ENCODE measurements at places on chromosomes 2 and 18. TPM values are rescaled to one million over a fixed set of nuclear protein-coding genes. Genes with fewer than 3 reads are reported as not detected.

GRCh38 chr2:86622519-86623042, 1.1 kb downstream of the RNF103 start:
- H3K27me3 ChIP-seq = no peaks in the 10 kb centered on the region
- DNase-seq = peak; percentile 57
- peaks cover 7% of the 10 kb centered on the region for H3K4me1 ChIP-seq
- peaks cover 4% of the 10 kb centered on the region for H3K36me3 ChIP-seq
- peak overlapping the region; percentile 100 for H3K27ac ChIP-seq

ACKR3 gene
- total RNA-seq = 15.1 TPM

GRCh38 chr2:71125506-71126294, 4.3 kb downstream of the MCEE start:
- no peak for DNase-seq
- H3K4me1 ChIP-seq = no peaks in the 10 kb centered on the region
- no peak overlapping the region for H3K27ac ChIP-seq
- peaks cover 5% of the 10 kb centered on the region for H3K36me3 ChIP-seq

M1AP gene
- 0.29 TPM for total RNA-seq

MYO1B gene
- 63.9 TPM for total RNA-seq

GRCh38 chr18:42459873-42460272, 504.8 kb downstream of the PIK3C3 start:
- no peaks in the 10 kb centered on the region for H3K4me1 ChIP-seq
- H3K36me3 ChIP-seq = no peaks in the 10 kb centered on the region
- H3K27me3 ChIP-seq = no peaks in the 10 kb centered on the region
- H3K27ac ChIP-seq = no peak overlapping the region

LRPPRC gene
- 61.6 TPM for total RNA-seq

DNA sequence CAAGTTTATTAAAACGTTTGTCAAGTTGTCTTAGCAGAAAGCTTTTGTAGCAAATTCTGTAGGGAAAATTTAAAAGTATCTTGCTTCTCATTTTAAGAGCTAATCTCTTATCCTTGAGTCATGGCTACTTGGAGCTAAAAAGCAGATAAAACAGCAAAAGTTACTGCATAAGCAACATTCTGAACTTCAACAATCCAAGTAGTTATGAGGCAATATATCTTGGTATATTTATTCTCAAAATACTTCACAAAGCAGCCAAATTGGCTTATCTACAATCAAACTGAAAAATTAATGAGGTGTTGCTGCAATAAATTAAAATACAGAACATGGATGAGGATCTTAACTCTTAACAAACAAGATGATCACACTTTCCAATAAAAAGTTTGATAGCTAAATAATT, 306.5 kb downstream of the PIEZO2 start:
- DNase-seq = no peak
- no peak overlapping the region for H3K27ac ChIP-seq
- no peaks in the 10 kb centered on the region for H3K4me1 ChIP-seq
- H3K4me3 ChIP-seq = no peak overlapping the region

HOXD12 gene
- total RNA-seq = not detected

GRCh38 chr2:24055750-24056149, 6.2 kb downstream of the FKBP1B start:
- no peak for DNase-seq
- no peaks in the 10 kb centered on the region for H3K4me1 ChIP-seq
- no peak overlapping the region for H3K4me3 ChIP-seq
- H3K27ac ChIP-seq = no peak overlapping the region

- no peak for DNase-seq
- H3K27me3 ChIP-seq = peaks cover 4% of the 10 kb centered on the region
- no peak overlapping the region for H3K4me3 ChIP-seq
- no peaks in the 10 kb centered on the region for H3K4me1 ChIP-seq
Observed at GRCh38 chr2:118168615-118169014, 80.3 kb downstream of the INSIG2 start.

LRRTM1 gene
- total RNA-seq = not detected

- H3K27me3 ChIP-seq = no peaks in the 10 kb centered on the region
- H3K4me3 ChIP-seq = peak within 1 kb of the TSS; percentile 77
- peak; percentile 67 for DNase-seq
- H3K27ac ChIP-seq = peak within 1 kb of the TSS; percentile 96
Observed at GRCh38 chr2:234496835-234497593, at the start of gene ARL4C. TSS of gene ARL4C (minus strand) at chr2:234497081. CDS start at chr2:234496586, 495 bp downstream.

DNA sequence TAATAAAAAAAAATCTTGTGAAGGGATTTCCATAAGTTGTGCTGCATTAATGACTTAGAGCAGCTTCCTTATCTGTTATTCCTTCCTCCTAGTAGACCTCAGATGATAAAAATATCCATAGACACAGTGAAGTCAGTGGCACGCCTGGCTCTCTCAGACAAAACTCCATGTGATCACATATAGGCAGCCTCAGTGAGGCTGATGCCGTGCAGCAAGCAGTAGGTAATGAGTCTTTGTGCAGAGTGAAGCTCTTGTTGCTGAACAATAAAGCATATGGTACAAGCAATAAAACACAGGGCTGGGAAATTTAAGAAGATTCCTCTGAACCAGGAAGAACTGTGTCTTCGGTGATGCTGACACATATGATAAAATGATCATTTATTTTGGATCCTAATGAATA, 102.7 kb downstream of the CSRNP3 start:
- H3K4me3 ChIP-seq = no peak overlapping the region
- H3K36me3 ChIP-seq = no peaks in the 10 kb centered on the region
- no peaks in the 10 kb centered on the region for H3K4me1 ChIP-seq
- no peak for DNase-seq
- no peak overlapping the region for H3K27ac ChIP-seq

PLGLB1 gene
- total RNA-seq = 6.0 TPM

GRCh38 chr2:26989156-26989555, 18.7 kb downstream of the MAPRE3 start:
- no peak overlapping the region for H3K4me3 ChIP-seq
- H3K4me1 ChIP-seq = no peaks in the 10 kb centered on the region
- H3K36me3 ChIP-seq = no peaks in the 10 kb centered on the region
- no peaks in the 10 kb centered on the region for H3K27me3 ChIP-seq

DNA sequence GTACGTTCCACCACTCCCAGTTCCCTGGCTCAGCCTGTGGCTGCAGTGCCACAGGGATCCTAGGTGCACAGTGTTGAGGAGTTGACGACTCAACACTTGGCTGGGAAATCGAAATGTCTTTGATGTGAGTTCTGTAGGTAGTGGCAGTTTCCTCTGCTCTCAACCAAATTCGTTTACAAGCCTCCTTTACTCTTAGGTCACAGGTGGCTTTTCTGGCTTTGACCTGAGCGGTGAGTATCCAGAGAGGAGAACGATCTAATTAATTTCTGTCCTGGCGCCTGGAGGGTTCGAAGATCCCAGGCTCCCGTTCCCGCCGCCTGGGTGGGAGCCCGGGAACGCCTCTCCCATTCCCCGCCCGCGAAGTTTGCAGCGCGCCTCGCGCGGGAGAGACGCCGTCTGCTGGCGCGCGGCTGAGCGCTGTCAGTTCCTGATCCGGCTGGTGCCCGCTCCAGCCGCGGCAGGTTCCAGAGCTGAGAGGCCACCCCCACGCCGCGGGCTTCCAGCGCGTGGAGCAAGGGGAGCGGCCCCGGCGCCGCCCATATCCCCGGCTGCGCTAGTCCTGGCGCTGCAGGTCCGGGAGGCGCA, at the start of gene LAMA3:
Gene LAMA3 (plus strand): TSS at position 423 of the 585 bp plus-strand sequence. CDS start 231 bp downstream, outside the sequence.
- H3K4me1 ChIP-seq = no peaks in the 10 kb centered on the region
- DNase-seq = peak; percentile 76
- peak within 1 kb of the TSS; percentile 82 for H3K4me3 ChIP-seq
- no peaks in the 10 kb centered on the region for H3K36me3 ChIP-seq
- peak within 1 kb of the TSS; percentile 66 for H3K27ac ChIP-seq

EFEMP1 gene
- total RNA-seq = 186 TPM

DNA sequence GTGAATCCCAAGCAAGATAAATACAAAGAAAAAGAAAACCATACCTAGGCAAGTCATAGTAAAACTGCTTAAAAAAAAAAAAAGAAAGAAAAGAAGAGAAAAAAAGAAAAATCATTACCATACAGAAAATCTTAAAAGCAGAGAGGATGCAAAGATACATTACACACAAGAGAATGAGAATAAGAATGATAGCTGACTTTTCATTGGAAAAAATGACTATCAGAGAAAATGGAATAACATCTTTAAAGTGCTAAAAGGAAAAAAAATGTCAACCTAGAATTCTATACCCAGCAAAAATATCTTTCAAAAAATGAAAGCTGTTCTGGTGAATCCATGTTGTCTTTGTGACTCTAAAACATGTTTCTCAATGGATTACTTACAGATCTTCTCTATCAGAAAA, 66.2 kb downstream of the REEP1 start:
- no peak for DNase-seq
- no peaks in the 10 kb centered on the region for H3K36me3 ChIP-seq
- no peak overlapping the region for H3K4me3 ChIP-seq
- H3K27me3 ChIP-seq = no peaks in the 10 kb centered on the region
- H3K4me1 ChIP-seq = no peaks in the 10 kb centered on the region
- H3K27ac ChIP-seq = no peak overlapping the region

ANO7 gene
- 0.98 TPM for total RNA-seq

DNA sequence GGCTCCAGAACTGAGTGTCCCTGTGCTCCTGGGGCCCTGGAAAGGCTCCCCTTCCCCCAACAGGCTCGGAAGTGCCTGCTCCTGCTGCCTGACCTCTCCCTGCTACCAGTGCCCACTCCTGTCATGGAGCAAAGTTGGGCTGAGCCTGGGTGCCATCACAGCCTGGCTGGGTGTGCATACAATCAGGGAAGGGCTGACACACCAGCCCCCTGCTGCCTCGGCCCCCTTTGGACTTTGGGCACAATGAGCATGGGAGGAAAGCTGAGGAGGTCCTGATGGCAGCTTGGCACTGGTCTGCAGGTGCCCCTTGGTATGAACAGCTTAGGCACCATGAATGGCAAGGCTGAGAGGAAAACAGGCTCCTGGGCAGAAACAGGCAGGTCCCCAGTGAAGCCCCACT, 405.0 kb downstream of the PID1 start:
- H3K4me3 ChIP-seq = no peak overlapping the region
- no peaks in the 10 kb centered on the region for H3K36me3 ChIP-seq
- no peaks in the 10 kb centered on the region for H3K4me1 ChIP-seq
- no peaks in the 10 kb centered on the region for H3K27me3 ChIP-seq

FIGLA gene
- total RNA-seq = not detected

DNA sequence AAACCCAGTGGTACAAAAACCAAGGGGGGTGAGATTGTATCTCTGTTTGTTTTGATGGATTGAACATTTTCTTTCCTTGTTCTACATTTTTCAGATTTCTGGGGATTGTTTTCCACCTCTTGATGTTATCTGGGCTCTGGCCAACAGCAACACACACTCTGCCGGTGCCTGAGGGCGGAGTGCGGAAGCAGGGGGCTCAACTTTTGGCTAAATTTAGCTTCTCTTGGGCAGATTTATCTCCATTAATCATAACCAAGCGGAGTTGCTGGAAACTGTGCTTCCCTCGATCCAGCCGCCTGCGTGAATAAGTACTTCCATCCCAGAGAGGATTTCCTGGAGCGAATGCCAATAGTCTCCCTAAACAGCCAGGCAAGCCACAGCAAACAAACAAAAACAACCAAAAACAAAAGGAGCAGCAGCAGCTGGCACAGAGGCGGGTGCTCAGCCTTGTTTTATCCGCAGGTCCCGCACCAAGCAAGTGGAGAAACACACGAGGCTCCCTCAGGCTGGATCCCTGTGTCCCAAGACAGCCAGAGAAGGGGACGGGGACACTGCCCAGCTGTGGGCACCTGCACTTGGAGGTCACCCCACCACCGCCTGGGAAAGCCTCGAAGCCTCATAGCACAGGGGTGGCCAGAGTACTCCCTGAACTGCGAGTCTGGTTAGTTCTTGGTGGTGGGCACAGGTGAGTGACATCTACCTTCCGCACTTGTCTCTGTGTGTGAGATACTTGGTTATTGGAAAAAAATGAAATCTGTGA, 143.4 kb downstream of the NDUFA10 start:
- H3K36me3 ChIP-seq = no peaks in the 10 kb centered on the region
- peak overlapping the region; percentile 5 for H3K4me3 ChIP-seq
- no peak overlapping the region for H3K27ac ChIP-seq
- peak; percentile 49 for DNase-seq

DDX18 gene
- total RNA-seq = 46.1 TPM

DNA sequence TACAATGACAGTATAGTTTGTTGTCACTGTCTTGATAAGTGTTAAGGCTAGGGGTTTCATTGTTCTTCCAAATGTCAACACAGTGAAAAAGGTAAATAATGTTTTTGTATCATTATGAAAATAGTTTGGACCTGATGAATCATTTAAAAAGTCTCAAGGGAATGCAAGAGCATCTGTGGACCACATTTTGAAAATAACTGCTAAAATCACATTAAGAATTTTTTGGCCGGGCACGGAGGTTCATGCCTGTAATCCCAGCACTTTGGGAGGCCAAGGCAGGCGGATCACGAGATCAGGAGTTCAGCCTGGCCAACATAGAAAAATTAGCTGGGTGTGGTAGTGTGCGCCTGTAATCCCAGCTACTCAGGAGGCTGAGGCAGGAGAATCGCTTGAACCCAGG, 10.3 kb downstream of the SCN1A start:
- no peak for DNase-seq
- no peaks in the 10 kb centered on the region for H3K4me1 ChIP-seq
- no peak overlapping the region for H3K27ac ChIP-seq
- no peaks in the 10 kb centered on the region for H3K27me3 ChIP-seq
- H3K4me3 ChIP-seq = no peak overlapping the region
- peaks cover 6% of the 10 kb centered on the region for H3K36me3 ChIP-seq

DNA sequence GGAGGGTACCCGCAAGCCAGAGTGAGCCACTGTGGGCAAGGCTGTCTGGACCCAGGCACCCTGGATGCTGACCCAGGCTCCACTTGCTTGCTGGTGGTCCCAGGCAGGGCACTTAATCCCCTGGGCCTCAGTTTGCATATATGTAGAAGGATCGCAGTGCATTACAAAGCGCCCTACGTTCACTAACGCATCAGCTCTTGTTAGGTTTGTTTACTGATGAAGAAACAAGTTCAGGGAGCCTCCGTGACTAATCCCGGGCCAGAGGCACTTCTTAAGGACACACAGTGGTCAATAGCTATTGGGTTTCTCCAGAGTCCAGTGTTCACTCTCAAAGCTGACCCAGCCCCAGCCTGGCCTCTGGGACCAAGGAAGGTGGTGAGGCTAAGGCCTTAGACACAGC, 70.2 kb downstream of the LBH start:
- H3K36me3 ChIP-seq = no peaks in the 10 kb centered on the region
- H3K27me3 ChIP-seq = no peaks in the 10 kb centered on the region
- no peaks in the 10 kb centered on the region for H3K4me1 ChIP-seq

- H3K36me3 ChIP-seq = no peaks in the 10 kb centered on the region
- no peaks in the 10 kb centered on the region for H3K4me1 ChIP-seq
- no peak for DNase-seq
- H3K4me3 ChIP-seq = no peak overlapping the region
- H3K27me3 ChIP-seq = no peaks in the 10 kb centered on the region
- no peak overlapping the region for H3K27ac ChIP-seq
Observed at GRCh38 chr2:200136655-200137054, 169.8 kb upstream of the SPATS2L start.

GRCh38 chr2:23065936-23066335, 319.0 kb upstream of the KLHL29 start:
- no peaks in the 10 kb centered on the region for H3K4me1 ChIP-seq
- H3K27me3 ChIP-seq = no peaks in the 10 kb centered on the region
- H3K27ac ChIP-seq = no peak overlapping the region
- no peak for DNase-seq
- H3K4me3 ChIP-seq = no peak overlapping the region

All from breast epithelium (tissue), 4 donors.